Renal pelvis (tissue), 12 donors: ENCODE measurements at places on chromosomes 12 and 14. TPM values are rescaled to one million over a fixed set of nuclear protein-coding genes. Genes with fewer than 3 reads are reported as not detected.

SSTR1 gene
- polyA plus RNA-seq = 2.9 TPM

KRT3 gene
- polyA plus RNA-seq = not detected

TSPAN8 gene
- polyA plus RNA-seq = 35.9 TPM

CPM gene
- polyA plus RNA-seq = 28.5 TPM

CCDC85C gene
- 28.9 TPM for polyA plus RNA-seq

GRCh38 chr14:103445806-103446205 is 60.6 kb downstream of the MARK3 start:
- DNase-seq = no peak

- DNase-seq = no peak
Observed at GRCh38 chr14:94395888-94396574, 7.6 kb upstream of the SERPINA1 start.

DNA sequence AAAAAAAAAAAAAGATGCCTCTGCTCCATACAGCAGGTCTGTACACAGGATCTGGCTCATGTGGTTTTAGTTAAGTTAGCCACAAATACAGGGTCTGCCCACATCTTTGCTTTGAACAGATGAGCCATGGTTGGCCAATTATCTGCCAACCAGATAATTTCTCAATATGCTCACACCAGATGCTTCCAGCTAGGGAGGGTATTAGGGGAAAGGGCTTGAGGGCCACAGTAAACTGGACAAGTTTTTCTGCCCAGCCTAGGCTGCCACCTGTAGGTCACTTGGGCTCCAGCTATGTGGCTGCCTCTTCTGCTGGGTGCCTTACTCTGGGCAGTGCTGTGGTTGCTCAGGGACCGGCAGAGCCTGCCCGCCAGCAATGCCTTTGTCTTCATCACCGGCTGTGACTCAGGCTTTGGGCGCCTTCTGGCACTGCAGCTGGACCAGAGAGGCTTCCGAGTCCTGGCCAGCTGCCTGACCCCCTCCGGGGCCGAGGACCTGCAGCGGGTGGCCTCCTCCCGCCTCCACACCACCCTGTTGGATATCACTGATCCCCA is 776 bp downstream of the RDH5 start:
- DNase-seq = no peak

DNA sequence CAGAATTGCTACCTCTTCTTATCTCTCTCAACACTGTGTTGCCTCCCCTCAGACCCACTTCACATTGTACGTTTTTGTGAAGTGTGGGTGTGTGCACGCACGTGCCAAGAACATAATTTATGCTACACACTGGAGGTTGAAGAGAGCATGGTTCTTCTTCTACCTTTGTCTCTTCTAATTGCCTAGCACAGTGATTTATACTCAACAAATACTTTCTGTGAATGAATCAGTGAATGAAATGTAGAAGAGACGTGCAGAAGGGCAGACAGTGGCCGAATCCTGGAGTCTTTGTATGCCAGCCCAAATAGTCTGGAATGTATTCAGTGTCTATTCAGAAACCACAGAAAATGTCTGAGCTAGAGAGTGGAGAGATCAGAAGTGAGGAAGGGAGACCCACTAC is 4.6 kb upstream of the SAMD4A start:
- no peak for DNase-seq

DNA sequence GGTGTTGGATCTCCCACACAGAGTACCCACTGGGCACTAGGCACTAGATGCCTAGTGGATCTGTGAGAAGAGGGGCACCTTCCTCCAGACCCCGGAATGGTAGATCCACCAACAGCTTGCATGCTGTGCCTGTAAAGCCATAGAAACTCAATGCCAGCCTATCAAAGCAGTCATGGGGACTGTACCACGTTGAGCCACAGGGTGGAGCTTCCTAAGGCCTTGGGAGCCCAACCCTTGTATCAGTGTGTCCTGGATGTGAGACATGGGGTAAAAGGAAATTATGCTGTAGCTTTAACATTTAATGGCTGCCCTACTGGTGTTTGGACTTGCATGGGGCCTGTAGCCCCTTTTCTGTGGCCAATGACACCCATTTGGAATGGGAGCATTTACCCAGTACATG is 1024.9 kb downstream of the TMEM121 start:
- no peak for DNase-seq

- DNase-seq = no peak
Observed at GRCh38 chr14:104227806-104228205, 89.4 kb downstream of the KIF26A start.

- peak; percentile 38 for DNase-seq
Observed at GRCh38 chr12:117671734-117672133, 297.1 kb downstream of the KSR2 start.

DNA sequence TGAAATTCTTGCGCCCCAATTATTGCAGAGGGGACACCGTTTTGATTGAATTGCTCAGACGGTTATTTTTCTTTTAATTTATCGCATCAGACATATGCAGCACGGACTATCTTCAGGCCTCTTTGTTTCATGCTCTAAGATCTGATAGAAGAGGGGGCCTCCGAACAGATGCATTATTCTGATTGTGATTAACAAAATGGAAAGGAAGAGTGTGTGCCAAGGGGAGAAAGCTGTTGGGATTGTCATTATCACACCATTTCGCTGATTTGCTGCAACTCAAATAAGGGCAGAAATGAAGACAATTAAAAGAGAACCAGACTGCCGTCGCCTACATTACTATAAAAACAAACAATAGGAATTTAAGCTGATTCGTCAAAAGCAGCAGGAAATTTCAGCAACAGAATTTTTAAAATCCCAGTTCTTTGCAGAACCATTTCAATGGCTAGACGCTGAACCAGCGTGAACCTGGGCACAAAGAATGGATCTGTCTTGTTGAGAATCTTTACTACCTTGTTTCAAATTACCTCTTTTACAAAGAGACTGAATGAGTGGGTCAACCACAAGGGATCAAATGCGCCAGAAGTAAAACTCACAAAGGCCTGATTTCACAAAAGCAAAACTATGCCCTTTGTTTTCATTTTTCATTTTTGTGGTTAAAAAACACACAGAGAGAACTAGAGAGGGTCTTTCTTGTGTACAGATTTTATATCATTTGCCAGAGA is 30.6 kb downstream of the TMEM132D start:
- DNase-seq = no peak

DNA sequence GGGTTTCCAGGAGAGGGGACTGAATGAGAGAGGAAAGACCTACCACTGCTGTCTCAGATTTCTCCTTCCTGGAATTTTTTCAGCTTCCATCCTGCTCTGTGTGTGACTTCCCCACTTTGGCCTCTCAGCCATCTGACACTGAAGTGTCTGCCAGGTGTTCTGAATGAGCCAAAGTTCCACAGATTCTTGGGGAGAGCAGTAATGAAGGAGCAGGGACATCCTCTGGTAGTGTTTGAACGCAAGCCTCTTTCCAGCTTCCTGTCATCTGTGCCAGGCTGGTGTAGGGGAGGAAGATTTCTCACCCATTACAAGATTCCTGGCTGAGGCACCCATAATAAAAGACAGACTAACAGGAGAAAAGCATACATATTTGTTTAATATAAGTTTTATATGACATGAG is 141.7 kb upstream of the NRXN3 start:
- no peak for DNase-seq

DNA sequence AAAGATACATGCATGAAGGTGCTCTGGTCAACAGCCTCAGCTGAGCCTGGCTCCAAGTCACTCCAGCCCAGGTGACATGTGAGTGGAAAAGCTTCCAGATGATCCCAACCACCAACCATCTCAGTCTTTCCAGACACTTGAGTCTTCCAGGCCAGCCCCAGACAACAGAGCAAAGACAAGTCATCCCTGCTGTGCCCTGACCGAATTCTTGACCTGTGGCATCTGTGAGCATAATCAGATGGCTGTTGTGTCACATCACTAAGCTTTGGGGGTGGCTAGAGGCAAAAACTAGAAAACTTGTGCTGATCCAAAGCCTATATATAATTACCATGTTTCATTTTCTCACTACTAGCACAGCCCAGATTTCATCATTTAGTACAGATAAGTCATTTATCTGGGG is 50.8 kb upstream of the ISM2 start:
- DNase-seq = no peak
